CD4-positive, alpha-beta T cell treated with Interleukin-1 beta for 1 hour (primary cell): ENCODE measurements at places on chromosomes 6 and 20.

DNA sequence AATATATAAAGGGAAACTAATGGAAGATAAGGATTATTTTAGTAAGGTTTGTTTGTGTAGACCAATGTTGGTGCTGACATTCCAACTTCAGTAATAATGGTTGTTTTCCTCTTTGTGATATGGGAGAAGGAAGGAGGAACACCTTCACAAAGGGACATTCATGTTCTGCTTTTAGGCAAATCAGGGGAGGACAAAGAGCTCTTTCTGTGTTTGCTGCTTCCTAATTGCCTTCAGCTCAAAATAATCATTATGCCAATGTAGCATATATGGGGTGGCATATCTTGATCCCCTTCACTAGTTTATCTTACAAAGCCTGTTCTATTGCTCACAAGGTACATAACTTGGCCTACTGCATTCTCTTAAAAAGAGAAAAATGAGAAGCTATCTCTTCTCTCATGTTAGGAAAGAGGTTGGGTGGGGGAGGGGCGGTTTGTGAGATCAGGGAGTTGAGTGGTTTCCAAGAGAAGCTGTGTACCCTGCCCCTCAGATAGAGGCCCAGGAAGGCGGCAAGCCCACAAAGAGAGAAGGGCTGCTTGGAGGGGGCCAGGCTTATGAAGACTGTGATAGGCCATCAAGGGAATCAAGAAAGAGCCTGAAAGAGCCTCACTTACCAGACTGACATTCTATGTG is 4.7 kb upstream of the ADGRG6 start:
- no peak for DNase-seq

DNA sequence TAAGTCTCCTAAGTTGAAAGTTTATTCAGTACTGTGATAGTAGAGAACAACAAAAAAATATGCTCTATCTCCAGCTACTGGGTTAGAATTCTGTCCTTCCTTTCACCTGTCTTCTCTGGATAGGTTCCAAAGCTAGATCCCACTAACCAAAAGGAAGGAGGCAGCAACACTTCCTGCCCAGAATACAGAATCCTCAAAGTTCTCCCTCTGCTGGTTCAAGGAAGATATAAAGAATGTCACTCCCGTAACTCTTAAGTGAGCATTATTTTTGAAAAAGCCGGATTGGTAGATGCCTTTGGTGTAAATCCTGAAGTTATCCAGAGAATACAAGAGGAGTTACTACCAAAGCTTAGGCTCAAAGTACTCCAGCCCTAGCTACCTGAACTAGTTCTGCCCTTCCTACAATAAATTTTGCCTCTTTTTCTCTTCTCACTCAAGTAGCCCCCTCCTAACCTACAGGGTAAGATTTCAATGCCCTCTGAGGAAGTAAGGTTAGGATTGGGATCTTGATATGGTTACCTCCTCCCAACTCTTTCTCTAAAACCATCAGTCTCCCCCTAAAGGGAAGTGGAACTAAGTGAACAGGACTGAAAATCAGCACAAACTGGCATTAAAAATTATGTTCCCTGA is 26.0 kb upstream of the CRIP3 start:
- DNase-seq: no peak

DNA sequence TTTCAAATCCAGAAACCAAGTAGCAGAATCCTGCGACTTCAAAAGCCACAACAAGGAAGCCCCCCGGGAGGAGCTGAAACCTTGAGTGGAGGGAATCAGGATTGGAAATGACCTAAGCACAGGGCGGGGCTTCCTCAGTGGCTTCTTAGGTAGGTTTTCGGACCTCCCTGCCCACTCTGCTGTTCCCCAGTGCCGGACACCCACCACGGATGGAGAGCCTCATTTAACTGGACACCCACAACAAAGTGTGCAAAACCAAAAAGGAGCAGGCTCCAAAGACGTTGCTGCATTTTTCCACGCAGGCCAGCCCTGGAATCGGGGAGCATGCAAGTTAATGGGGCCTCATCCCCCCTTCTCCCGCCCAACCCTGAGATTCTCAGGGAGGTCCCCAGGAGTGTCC is 144.4 kb downstream of the NFATC2 start:
- no peak for DNase-seq

DNA sequence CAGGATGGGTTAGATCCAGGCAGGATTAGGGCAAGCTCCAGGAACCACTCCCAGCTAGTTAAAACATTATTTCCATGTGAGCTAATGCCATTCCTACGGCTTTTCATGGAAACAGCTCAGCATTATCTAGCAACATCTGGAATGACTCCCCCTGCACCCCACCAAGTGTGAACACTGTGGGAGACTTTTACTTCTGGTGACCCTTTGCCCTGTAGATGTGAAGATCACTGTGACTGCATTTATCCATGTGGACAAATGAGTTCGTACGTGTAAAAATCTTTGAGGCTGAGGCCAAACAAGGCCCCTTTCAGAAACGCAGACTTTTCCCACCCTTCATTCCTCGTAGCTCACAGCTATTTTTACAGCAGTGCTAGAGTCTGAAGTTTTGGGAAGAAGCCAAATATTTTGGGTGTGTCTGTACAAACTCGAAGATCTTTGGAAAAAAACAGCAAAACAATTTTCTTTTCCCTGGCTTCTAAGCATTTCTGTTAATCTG is 221.8 kb upstream of the SOX4 start:
- no peak for DNase-seq

DNA sequence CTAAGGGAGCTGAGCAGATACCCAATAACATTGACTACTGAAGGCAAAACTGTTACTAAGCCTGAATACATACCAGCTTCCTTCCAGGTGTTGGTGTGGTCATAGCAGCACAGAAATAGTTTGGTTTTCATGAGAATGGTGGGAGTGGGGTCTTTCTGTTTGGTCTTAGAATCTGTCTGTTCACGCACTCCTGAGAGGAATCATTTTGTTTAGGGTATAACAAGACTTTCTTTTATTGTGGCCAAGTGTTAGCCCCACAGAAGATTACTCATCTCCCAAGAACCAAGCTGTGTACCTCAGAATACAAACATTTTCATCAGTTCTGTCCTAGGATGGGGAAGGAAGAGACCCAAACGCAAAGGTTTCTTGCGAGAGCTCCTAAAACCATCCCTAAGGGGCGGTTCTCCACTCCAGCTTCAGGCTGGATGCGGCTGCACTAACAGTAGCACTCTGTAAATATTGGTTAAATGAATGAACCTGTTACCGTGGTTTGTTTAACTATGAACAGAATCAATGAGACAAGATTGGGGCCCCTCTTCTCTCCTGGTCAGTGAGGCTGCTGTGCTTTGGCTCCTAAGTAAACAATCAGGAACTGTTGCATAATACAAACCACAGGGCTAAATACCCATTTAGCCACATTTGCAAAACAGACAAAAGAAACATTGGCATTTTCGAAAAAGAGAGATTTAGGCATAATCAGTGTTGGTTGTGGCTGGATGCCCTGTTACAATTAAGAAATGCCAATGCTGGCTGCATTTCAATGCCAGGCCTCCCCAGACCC is 44.9 kb downstream of the SNAP25 start:
- no peak for DNase-seq

DNA sequence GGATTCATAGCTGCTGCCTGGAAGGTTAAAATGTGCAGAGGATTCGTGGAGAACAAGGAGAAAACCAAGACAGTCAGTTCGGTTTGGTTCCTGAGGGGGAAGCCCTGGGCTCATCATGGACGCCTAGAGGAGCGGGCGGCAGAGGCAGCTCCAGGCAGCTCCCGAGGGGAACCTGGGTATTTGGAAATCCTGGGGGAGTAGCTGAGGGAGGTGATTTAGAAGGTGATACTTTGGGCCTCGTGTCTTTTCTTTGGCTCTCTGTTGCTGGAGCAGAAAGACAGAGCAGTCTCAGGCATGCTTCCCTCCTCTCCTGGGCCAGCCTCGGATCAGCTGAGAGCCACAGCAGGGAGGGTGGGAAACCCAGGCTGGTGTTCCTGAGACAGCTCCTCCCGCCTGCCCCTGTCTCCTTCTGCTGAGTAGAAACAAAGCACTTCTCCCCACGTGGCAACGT is 139.5 kb downstream of the DLL1 start:
- DNase-seq: no peak

GRCh38 chr20:4592316-4593148 is 129.2 kb upstream of the PRND start:
- peak; percentile 38 for DNase-seq

- peak; percentile 40 for DNase-seq
Measured at GRCh38 chr6:38713812-38714211, 1.3 kb upstream of the DNAH8 start.

GRCh38 chr6:87407561-87407900 is 241 bp upstream of the CFAP206 start:
- DNase-seq: no peak

GRCh38 chr20:9359561-9360308 is 154.7 kb upstream of the LAMP5 start:
- DNase-seq: no peak

DNA sequence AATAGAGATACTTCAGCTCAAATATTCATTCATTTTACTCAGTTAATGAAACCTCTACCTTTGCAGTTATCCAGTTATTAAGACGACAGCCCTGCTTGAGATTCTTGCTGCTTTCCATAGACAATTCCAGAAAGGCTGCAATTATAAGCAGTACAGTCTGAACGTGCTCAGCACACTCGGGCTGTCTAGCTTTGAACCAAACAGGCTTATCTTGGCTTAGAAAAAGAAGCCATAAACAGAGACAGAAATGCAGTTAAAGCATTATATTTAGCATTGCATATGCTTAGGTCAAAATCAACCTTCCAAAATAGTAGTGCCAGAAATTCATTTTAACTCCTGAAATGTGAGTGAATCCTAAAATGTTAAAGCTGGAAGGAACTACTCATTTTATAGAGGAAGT is 204.1 kb upstream of the KCNQ5 start:
- no peak for DNase-seq

DNA sequence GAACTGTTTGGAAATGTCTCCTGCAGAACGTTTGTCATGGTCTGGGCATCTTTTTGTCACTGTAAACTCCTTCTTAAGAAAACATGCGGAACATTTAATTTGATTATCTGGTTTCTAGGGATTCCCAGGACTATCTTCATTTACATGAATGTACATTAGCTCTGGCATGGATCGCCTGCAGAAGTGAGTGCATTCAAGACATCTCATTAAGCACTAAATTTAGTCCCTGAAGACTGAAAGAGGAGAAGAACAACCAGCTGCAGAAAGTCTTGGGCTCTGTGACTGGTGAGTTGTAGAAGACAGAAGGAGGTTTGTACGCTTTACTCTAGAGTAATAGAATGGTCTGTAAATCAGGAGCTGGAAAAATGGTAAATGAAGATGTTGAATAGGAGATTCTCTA is 540.7 kb downstream of the BCKDHB start:
- DNase-seq: no peak

- no peak for DNase-seq
Measured at GRCh38 chr20:7601431-7601830, 338.8 kb downstream of the HAO1 start.

GRCh38 chr6:8389036-8389818 is 46.1 kb downstream of the SLC35B3 start:
- no peak for DNase-seq

- DNase-seq: no peak
Measured at GRCh38 chr6:99611148-99611547, 4.5 kb downstream of the PRDM13 start.

- DNase-seq: no peak
Measured at GRCh38 chr20:33298391-33298790, 15.4 kb downstream of the BPIFB1 start.

DNA sequence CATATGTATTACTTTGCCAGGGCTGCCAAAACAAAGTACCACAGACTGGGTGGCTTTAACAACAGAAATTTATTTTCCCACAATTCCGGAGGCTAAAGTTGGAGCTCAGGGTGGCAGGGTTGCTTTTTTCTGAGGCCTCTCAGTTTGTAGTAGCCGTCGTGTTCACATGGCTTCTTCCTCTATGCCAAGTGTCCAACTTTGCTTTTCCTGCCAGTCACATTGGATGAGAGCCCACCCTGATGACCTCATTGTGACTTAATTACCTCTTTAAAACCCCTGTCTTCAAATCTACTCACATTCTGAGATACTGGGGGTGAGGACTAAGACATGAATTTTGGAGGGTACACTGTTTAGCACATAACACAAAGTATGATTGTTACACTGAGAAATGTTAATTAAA is 9.9 kb upstream of the ECT2L start:
- no peak for DNase-seq

DNA sequence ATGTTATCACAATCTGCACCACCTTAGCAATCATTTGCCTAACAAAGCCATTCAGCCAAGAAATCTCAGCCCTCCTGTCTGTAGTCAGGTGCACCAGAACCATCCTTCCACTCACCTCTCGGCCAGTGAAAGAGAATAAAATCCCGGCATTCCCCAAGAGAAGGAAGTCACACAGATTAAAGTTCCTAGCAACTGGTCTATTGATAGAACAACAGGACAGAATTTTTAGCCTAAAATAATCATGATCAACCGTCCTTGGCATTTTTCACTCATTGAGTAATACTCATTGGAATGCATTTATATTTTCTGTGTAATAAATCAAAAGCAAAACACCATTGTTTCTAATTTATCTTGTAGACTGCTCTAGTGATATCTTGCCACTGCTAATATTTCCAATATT is 85.7 kb upstream of the CDH4 start:
- DNase-seq: no peak

DNA sequence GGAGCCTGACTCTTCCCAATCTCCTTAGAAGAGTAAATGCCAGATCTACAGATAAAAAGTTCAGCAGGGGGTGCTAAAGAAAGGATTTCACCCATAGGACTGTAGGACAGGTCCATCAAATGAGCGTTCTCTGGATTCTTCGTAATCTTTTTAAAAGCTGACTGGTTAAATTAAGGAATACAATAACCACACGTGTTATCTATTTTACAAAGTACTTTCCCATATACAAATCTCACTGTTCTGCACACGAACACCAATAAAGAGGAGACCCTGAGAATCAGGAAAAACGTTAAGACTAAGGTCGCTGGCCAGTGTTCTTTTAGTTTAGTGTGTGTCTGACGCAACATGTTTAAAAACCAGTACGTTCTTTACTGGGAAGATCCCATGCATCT is 542 bp downstream of the TUBE1 start:
- DNase-seq: no peak

DNA sequence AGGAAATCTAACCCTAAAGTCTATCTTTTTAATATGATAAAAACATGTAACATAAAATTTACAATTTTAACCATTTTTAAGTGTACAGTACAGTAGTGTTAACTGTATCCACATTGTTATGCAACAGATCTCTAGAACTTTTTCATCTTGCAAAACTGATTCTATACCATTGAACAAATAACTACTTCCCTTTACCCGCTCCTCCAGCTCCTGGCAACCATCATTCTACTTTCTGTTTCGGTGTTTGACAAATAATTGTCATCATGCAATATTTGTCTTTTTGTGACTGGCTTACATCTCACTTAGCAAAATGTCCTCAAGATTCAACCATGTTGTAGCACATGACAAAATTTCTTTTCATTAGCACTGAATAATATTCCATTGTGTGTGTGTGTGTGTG is 203.2 kb downstream of the SIM1 start:
- DNase-seq: no peak

- peak; percentile 4 for DNase-seq
Measured at GRCh38 chr20:18504479-18505060, 3.2 kb upstream of the SEC23B start.

GRCh38 chr6:11044712-11045167 is 635 bp upstream of the ELOVL2 start:
- DNase-seq: no peak
